ENCODE measurements at places on chromosomes 7 and 10.

DNA sequence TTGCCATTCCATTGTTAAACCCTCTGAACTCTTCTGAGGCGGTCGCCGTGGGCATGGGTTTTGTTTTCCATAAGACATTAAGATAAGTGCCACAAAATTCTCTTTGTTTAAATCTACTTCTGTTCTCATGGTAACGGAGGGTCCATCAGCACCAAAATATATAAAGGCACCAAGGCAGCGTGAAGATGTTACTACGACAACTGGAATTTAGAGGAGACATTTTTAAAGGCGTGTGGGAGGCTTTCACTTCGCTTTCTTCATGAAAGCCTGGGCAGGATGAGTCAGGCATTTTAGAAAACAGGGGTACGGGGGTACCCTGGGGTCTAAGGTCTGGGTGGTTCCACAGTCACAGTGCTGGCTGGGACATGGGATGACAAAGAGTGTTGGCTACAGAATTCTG is 34.0 kb downstream of the SMKR1 start:
- no peak for DNase-seq

DNA sequence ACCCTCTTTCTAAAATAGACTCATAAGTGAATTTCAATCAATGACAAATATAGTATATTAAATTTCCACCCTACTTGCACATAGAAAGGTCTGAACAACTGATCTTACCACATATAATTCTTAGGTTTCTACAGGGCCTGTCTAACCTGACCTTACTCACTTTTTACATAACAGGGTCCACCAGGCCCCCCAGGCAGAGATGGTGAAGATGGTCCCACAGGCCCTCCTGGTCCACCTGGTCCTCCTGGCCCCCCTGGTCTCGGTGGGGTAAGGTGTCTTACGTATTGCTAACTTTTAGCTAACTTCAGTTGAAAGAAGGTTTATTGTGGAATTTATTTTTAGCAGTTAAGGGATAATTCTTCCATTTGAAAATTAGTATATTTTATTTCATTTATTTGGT is 5.3 kb downstream of the COL1A2 start:
- no peak for DNase-seq

- no peak for DNase-seq
Measured at GRCh38 chr7:19116121-19117090, 1.0 kb downstream of the TWIST1 start.

DNA sequence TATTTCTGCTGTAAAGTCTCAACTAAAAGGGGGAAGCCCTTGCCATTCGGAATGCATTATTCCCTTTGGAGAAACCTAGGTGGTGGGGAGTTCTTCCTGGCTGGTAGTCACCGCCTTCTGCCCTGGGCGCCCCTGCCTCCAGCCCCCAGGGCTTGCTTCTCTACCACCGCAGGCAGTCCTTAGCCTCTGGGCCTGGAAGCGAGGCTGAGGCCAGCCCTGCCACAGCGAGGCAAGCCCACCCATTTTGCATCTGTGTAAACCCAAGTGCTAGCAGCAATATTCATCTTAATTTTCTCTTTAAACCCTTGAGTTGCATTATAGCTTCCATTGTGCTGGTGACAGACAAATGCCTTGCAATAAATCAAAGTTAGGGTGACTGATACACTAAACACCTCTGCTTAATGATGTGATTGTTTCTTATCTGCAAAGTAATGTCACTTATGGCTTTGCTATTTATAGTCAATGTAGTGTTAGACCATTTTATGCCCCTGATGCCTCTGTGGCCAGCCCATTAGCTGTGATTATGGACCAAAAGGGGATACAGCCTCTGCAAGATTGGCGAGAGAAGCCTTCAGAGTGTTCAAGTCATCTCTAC is 26.2 kb upstream of the MGMT start:
- no peak for DNase-seq

DNA sequence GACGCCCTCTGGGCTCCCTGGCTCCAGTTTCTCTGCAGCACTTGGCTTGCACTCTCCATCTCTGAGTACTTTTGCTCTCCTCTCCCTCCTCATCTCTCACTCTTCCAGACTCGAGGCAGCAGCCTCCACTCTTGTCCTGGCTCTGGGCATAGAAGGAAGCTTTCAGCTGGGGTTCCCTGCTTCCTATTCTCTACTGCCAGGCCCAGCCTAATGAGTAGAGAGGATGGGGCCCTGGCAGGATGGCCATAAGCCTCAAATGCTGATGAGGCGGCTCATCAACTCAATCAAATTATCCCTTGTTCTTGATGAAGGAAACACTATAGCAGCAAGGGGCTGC is 55.8 kb downstream of the NEURL1 start:
- no peak for DNase-seq

DNA sequence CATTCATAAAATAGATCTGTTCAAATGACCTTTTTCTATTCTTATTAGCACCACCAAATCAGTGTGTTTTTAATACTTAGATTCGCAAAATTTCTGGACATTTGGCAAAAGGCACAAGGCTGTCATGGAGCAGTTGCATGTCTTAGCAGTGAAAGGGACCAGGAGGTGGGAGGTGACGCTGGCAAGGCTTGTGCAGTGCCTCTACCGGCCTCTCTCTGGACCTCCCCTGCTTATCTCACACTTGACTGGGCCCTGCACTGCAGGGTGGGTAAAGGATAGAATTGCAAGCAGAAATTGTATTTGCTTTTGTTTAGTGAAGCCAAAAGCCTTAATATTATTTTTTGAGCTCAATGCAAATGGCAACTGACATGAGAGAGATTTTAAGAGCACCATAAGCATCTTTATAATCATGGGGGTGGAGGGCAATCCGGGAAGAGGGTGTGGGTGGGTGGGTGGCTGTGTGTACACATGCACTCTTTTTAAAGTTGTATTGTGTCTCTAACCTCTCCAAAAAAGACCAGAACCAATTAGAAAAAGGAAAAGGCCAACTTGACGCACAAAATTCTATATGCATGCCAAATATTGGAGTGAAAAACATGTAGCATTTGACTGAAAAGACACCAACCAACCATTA is 106.3 kb downstream of the WNT2 start:
- DNase-seq: no peak

GRCh38 chr7:16393862-16394422 is 27.4 kb downstream of the CRPPA start:
- no peak for DNase-seq

DNA sequence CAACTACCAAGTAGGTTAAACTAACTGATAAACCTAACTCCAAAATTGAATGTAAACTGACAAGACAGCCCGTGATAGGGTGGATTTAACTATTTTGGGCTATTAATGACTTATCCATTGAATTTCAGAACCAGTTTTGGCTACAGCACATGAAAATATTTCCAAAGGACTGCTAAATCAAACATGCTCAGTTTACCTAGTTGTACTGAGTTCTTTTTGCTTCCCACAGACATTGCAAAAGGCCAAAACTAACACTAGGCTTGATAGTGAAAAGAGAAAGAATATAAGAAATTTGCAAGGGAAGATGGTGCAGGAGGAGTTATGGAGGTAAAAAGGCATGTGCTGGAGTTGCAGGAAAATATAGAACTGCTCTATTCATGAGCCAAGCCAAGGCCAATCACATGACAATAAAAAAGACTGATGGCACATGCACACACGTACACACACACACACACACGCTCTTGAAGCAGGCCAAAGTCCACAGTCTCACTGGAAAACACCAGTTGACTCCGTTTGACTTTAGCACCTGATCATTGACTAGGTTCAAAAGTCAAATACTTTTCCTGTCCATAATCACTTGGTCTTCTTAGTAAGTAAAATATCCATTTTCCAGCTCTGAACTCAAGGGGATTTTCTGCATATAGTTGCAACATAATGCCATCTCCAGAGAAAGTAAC is 76.0 kb upstream of the AGBL3 start:
- DNase-seq: no peak

DNA sequence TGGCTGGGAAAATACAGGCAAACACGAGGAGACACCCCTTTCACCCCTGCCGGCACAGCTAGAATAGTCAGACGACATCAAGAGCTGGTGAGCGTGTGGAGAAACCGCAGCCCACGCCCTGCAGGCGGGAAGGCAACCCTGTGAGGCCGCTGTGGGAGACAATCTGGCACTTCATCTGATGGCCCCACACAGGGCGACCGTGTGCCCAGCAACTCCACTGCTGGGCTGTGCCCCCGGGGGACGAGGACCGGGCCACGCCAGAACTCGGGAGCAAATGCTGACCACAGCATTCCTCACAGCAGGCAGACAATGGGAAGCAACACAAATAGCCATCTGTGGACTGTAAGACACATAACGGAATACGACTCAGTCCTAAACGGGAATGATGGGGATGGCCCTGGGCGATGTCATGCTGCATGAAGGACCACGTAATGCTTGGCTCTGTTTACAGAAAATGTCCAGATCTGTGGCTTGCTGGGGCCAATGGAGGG is 58.9 kb downstream of the CFAP46 start:
- no peak for DNase-seq

- no peak for DNase-seq
Measured at GRCh38 chr10:118990326-118990725, 39.2 kb upstream of the NANOS1 start.

DNA sequence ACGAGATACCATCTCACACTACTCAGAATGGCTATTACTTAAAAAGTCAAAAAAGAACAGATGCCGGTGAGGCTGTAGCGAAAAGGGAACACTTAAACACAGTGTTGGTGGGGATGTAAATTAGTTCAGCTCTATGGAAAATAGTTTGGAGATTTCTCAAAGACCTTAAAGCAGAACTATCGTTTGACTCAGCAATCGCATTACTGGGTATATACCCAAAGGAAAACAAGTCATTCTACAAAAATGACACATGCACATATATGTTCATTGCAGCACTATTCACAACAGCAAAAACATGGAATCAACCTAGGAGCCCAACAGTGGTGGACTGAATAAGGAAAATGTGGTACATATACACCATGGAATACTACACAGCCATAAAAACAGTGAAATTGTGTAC is 56.9 kb downstream of the SAMD9 start:
- no peak for DNase-seq

GRCh38 chr10:130932326-130933007 is 379.1 kb downstream of the TCERG1L start:
- DNase-seq: no peak

GRCh38 chr10:36068542-36068941 is 426.4 kb upstream of the FZD8 start:
- no peak for DNase-seq

GRCh38 chr10:80444124-80444523 is 10.0 kb upstream of the TSPAN14 start:
- DNase-seq: no peak

DNA sequence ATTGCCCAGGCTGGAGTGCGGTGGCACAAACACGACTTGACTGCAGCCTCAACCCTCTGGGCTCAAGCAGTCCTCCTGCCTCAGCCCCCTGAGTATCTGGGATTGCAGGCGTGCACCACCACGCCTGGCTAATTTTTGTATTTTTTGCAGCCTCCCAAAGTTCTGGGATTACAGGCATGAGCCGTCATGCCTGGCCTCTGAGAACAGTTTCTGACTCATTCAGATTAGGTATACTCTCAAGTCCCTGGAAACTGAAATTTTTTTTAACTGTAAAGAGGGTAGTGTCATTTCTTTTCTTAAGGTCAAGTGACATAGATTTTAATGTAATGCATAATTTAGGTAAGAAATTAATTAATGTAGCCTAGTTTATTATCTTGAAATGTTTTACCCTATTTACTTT is 104.7 kb downstream of the SEPTIN7 start:
- DNase-seq: no peak

DNA sequence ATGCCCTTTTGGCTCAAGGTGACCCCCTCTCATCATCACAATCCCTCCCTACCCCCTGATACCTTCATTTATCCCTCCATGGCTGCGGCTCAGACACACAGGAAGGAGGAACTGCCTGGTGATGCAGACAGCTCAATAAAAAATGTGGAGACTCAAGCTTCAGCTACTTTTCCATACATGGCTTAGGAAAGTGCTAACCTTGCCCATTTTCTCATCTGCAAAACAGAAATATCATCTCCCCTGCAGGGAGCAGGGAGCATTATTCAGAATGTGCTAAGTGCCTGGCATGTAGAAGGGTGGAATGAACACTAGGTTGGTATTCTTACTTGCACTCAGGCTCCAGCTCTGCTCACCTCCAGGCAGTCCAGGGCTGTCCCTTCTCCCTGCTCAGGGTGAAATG is 23.8 kb downstream of the CXCL12 start:
- DNase-seq: no peak

GRCh38 chr7:55056577-55057480 is 38.0 kb downstream of the EGFR start:
- DNase-seq: peak; percentile 97

DNA sequence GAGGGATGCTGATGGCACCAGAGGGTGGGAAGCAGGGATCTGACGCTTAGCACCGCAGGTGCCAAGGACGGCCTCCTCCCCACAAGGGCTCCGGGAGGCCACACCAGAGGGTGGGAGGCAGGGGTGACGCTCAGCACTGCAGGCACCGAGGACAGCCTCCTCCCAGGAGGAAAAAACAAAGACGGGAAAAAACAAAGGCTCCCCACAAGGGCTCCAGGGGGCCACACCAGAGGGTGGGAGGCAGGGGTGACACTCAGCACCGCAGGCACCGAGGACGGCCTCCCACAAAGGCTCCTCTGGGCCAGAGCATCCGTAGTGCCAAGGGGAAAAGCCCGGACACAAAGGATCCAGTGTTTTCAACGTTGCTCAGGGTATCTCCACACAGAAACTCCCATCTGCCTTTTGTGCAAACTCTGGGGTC is 25.6 kb downstream of the DIP2C start:
- no peak for DNase-seq

DNA sequence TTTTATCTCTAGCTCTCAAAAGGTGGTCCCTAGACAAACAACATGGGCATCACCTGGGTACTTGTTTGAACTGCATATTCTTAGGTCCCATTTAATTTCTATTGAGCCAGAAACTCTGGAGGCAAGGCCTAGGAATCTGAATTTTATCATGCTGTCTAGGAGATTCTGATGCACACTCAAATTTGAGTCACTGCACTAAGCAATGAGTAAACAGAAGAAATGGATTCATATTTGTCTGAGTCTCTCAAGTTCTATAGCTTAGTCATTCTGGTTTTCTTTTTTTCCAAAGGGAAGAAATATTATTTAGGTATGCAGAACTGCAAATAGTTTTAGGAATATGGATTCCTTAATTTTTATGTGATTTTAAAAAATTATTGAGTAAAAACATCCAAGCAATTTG is 185.5 kb downstream of the SEMA3A start:
- no peak for DNase-seq

DNA sequence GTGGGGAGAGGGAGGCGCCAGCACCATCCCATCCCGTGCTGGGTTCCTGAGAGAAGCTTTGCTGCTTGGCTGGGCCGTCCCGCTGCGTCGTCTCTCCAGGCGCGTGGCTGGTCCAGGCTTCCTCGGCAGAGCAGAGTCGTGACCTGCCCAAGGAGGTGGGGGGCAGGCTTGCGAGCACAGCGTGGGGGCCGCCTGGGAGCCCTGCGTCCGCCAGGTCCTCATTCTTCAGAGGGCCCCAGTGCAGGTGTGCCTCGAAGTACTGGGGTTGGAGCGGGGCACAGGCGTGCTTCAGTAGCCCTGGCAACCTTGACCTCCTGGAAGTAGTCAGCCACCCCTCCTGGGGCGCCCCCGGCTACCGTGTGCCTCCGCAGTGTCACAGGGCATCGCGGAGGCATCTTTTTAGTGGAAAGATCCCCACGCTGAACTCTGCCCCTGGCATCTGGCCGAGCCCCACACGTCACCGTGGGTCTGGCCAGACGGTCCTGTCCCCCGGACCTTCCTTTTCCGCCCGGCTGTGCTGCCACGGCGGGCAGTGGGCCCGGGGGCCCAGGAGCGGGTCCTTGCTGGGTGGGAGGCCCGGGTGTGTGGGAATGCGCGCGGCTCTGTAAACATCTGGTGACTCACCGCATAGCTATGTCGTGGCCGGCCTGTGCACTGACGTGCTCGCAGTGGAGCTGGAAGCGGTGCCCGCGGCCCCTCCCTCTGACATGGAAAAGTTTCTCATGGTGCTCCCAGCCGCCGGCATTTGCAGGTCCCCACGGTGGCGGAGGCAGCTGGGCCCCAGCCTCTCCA is 6.4 kb downstream of the MAFK start:
- peak; percentile 99 for DNase-seq
